ENCODE measurements at places on chromosomes 13 and 19.

DNA sequence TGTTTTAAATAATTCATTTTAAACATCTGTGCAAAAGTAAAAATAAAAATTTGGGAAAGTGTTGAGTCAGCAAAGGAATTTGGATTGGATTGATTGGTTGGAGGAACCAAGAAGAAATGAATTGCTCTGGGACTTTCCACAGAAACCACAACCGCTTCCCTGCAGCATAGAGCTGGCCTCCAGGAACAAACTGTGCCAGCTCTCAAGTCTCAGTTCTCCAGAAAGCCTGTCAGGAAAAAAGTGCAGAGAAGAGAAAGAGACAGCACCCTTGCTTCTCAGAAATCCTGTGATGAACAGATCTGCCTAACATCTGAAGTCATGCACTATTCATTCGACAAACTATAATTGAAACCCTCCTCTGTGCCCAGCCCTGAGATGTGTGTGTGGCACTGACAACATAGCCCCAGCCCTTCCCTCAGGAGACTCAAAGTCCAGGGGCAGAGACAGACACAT lies 14.8 kb downstream of the LYPD3 start:
- no peak for DNase-seq

DNA sequence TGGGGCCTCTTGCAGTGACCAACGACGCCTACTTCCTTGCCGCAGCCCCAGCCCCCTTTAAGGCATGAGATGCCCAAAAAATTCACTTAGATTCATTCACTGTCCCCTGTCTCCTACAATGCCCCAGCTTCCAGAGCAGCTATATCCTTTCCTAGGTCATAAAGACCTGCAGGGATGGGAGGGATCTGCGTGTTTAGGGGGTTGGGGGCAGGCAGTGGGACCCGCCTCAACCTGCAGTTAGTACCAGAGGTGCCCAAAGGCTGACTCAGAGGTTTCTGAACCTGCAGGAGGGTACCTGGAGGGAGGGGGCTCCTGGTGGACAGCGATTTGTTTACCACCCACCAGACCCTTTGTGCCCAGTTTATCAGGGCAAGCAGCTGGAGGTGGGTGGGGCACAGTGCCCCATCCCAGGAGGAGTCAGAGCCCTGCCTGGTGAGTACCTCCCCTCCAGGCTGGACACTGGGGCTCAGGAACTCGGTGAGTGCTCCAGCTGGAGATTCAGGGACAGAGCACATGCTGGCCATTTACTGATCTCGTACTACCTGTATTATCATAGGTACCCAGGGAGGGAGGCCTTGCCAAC lies 10.1 kb downstream of the RPS28 start:
- no peak for DNase-seq

DNA sequence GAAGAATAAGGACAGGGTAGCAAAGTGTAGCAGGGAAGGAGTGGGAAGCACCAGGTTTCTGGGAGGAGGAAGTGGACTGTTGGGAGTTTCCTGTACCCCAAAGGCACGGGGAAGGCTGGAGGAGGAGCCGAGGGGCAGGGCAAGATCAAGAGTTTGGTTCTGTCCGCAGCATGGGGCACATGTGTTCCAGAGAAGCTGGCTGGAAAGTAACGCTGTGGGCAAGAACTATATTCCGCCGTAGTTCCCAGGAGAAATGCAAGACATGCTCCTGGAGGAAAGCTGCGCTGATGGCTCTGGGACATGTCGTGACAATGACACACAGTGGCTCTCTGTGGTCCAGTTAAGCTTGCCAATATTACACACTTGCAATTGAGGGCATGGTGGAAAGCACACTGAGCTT lies 51.7 kb upstream of the KPNA3 start:
- no peak for DNase-seq

DNA sequence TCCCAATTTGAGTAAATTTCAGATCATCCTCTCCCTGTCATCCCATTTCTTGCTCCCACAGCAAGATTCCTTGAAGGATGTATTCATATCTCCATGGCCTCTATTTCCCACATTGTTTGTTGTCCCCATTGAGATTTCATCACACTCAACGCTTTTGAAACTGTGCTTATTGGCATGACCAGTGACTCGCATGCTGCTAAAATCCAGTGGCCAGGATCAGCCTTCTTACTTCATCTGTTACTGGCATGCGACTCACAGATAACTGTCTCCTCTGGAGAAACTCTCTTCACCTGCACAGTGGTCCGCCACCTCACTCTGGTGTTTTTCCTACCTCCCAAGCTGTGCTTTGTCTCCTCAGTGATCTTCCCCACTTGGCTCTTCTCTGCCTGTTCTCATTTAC lies 95.8 kb downstream of the WASF3 start:
- no peak for DNase-seq

DNA sequence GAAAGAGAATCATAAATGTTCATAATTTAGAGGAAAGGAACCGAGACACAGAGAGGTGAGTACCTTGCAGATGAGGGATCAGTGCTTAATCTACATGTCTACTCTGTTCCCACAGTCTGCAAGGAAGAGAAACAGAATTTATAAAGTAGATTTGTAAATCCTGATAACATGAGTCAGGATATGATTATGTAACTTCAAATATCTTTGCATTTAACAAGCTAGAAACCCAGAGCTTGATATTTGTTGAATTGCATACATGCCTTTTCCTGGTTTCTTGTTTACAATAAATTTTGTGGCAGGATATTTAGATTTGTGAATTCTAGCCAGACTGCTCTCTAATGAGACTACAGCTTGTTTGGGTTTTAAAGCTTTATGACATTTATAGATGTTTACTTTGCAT lies 219.2 kb downstream of the ENOX1 start:
- no peak for DNase-seq

DNA sequence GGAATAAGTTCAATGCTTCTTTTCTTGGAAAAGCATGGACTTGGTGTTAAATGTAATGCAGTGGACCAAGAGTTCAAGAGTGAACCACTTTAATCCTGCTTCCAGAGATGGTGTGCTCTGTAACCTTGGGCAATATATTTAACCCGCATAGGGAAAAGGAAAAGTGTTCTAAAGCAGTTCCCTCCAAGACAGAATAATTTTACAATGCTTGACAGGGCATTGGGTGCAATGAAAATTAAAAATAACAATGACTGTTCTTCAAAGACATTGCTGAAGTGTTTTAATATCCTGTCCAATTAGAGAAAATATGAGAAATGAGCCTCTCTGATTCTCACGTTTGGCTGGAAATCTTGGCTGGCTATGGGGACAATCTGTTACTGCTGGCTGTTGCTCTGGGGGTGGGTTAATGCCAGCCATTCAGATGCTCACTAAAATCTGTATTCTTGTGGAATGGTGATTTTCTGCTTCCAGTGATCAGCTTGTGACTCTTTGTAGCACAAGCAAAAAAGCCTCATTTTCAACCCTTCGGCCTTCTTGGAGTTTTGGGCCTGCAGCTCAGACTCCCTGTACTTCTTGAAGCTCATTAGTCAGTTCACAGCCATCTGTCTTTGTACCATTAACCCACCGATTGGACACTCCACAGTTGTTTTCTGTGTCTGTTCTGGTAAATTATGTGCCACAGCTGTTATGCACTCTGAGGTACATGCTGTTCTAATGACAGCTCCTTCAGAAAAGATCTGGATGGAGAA lies 310.6 kb downstream of the LMO7 start:
- no peak for DNase-seq

DNA sequence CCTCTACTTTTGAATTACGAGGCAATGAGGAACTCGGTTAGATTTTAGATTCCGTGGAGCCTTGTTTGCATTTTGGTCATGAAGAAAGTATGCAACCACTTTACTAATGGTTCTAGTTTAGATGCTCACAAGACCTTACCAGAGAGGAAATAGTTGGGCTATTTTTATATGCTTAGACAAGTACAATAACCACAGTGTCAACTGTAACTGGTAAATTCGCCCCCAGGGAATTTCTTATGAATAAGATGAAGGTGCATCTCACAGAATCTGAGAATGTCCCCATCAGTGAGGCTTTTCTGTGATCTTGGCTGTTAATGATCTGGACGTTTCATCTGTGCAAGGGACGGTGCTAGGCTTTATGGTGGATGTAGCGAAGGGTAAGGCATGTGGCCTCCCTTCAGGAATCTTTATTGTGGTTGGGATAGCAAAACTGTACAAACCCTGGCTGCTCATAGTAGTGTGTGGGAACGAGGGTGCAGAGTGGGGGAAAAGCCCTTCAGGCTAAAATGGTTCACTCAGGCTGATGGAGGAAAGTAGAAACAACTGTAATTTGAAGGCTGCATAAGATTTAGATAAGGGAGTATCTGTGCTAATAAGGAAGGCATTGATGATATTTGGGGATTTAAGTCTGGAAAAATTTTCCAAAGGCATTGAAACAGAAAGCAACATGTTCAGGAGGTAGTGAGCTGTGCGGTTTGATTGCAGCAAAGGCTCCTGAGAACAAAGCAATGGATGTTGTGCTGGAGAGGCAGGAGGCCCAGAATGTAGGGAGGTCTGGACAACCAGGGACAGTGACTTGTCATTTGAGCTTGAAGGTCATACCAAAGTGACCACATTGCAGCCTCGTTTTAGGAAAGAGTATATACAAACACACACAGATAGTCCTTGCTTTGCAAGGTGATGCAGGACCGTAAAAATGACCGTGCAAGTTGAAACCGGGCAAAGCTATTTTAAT lies 28.4 kb downstream of the UBAC2 start:
- DNase-seq: no peak
